ENCODE measurements at places on chromosomes 16 and 17. TPM values are rescaled to one million over a fixed set of nuclear protein-coding genes. Genes with fewer than 3 reads are reported as not detected.

GRCh38 chr16:86758932-86759331 lies 180.6 kb downstream of the FOXL1 start:
- no peaks in the 10 kb centered on the region for H3K4me1 ChIP-seq
- no peak overlapping the region for H3K27ac ChIP-seq
- H3K27me3 ChIP-seq = peaks cover 19% of the 10 kb centered on the region
- no peaks in the 10 kb centered on the region for H3K36me3 ChIP-seq

- H3K27me3 ChIP-seq = no peaks in the 10 kb centered on the region
- no peak for DNase-seq
- no peak overlapping the region for H3K27ac ChIP-seq
- no peak overlapping the region for H3K4me3 ChIP-seq
- no peaks in the 10 kb centered on the region for H3K36me3 ChIP-seq
These were observed 39.7 kb upstream of the TBC1D3K start for GRCh38 chr17:37884516-37884915.

DNA sequence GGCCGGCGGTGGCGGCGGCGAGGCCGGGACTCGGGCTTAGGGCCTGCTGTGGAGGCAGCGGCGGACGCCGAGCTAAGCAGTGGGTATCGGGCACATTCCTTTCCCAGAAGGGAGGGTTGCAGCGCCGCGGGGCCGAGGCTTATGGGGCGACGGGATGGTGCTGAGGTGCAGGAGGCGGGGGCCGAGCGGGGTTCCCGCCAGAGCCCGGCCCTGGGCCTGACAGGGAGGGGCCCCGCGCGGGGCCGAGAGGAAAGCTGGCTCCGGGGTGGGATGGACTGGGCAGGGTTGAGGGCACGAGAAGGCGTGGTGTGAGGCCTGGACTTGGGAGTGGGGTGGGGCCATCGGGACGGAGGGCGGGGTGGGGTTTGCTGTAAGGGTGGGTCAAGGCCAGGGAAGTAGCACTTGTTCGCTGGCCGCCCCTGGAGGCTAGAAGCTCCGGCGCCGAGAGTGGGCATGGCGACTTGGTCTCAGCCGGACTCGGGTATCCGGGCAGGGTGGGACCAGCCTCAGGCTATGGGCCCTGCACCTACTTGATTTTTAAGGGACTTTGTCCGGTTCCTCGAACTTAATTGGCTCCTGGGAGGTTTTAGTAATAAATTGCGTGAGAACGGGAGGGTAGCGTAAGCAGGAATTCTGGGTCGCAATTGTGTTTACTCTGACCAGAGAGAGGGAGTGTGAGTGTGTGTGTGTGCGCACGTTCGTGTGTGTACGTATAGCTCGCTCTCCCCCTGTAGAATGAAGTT lies 396 bp downstream of the NFE2L1 start:
- H3K27me3 ChIP-seq = no peaks in the 10 kb centered on the region
- H3K4me1 ChIP-seq = peaks cover 56% of the 10 kb centered on the region
- H3K36me3 ChIP-seq = no peaks in the 10 kb centered on the region
- peak overlapping the region; percentile 99 for H3K27ac ChIP-seq

GRCh38 chr16:25020112-25020631 lies 5.0 kb upstream of the ARHGAP17 start:
- no peaks in the 10 kb centered on the region for H3K27me3 ChIP-seq
- DNase-seq = no peak
- no peak overlapping the region for H3K4me3 ChIP-seq
- no peaks in the 10 kb centered on the region for H3K36me3 ChIP-seq

- no peaks in the 10 kb centered on the region for H3K27me3 ChIP-seq
- H3K4me1 ChIP-seq = no peaks in the 10 kb centered on the region
- H3K27ac ChIP-seq = no peak overlapping the region
- no peak for DNase-seq
These were observed 497.5 kb upstream of the SALL1 start for GRCh38 chr16:51648526-51648925.

The MT1H gene
- total RNA-seq = not detected

The CDRT15L2 gene
- total RNA-seq = not detected

The APOBR gene
- total RNA-seq = 1.4 TPM

The MYH11 gene
- 5.6 TPM for total RNA-seq

All from gastrocnemius medialis (tissue), 4 donors.